Upper lobe of left lung (tissue), 6 donors: ENCODE measurements at places on chromosomes 1 and 21. TPM values are rescaled to one million over a fixed set of nuclear protein-coding genes. Genes with fewer than 3 reads are reported as not detected.

HTR6 gene
- total RNA-seq, result not detected

- H3K36me3 ChIP-seq, result no peaks in the 10 kb centered on the region
- H3K4me3 ChIP-seq, result no peak overlapping the region
- no peaks in the 10 kb centered on the region for H3K4me1 ChIP-seq
- H3K27me3 ChIP-seq, result no peaks in the 10 kb centered on the region
Observed at GRCh38 chr1:31523769-31524168, 52.5 kb upstream of the TINAGL1 start.

ACTA1 gene
- total RNA-seq, result not detected

DNA sequence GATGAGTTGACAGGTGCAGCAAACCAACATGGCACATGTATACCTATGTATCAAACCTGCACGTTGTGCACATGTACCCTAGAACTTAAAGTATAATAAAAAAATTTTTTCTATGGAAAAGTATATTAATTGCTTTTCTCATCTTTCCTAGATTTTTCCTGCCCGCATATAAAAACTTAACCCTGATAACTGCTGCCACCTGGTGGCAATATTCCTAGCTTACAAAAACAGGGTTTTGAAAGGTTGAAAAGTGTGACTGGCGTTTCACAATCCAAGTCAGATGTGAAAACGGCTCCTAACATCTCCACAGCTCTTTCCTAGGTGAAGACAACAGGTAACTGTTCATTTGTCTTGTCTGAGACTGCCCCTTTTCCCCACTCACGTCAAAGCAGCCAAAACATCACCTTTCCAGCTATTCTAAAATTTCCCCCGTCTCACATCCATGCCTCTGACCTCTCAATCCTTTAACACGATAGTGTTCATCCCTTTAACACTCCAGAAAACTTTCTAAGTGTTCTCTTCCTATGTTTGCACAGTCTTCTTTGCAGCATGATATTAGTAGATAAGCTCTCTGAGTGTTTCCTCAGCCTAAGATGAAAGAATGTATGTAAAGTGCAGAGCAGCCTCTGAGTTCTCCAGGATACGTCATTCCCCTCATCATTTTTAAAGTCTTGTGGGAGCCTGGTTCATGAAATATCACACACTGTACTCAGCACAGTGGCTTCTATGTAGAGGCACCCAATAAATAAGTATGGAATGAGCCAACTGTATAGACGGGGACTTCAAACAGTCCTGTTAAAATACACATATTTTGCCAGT lies 27.5 kb downstream of the OVGP1 start:
- no peaks in the 10 kb centered on the region for H3K36me3 ChIP-seq
- H3K4me3 ChIP-seq, result no peak overlapping the region
- no peak for DNase-seq

DNA sequence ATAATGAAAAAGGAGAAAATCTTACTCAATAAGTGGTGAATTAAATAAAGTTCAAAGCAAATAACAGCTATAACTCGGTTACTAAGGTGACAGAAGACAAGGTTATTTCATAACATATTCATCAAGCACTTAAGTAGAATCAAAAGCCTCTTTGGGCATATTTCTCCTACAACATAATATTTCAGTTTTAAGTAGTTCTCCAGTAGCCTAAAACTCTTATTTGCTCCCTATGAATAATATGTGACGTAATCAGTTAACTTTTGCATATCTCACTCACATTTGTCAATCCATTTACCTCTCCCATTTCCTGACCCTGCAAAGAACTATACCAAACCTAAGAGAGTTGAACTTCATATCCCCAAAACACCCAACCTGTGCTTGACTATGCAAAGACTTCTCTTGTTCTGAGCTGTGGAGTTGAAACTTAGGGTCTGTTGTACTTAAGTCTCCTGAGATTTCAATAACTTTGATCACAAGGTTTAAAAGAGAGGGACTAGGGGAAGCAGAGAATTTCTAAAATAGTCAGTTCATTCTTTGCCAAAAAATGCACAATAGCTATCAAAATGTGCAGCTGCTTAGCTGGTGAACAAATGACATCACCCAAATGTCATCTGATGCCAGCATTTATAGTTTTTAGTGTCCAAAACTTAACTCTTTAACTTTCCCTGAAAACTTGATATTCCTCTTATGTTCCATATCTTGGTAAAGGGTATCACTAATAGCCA lies 37.2 kb downstream of the TTLL7 start:
- no peak overlapping the region for H3K4me3 ChIP-seq
- no peaks in the 10 kb centered on the region for H3K27me3 ChIP-seq
- H3K36me3 ChIP-seq, result no peaks in the 10 kb centered on the region
- H3K4me1 ChIP-seq, result peaks cover 12% of the 10 kb centered on the region
- DNase-seq, result no peak

- no peak overlapping the region for H3K27ac ChIP-seq
- no peaks in the 10 kb centered on the region for H3K36me3 ChIP-seq
- H3K4me1 ChIP-seq, result no peaks in the 10 kb centered on the region
- no peak overlapping the region for H3K4me3 ChIP-seq
- no peaks in the 10 kb centered on the region for H3K27me3 ChIP-seq
Observed at GRCh38 chr1:227910511-227911153, 37.1 kb downstream of the WNT9A start.

OR2T33 gene
- total RNA-seq, result not detected

GJB4 gene
- total RNA-seq, result not detected

- no peak overlapping the region for H3K27ac ChIP-seq
- peaks cover 73% of the 10 kb centered on the region for H3K4me1 ChIP-seq
- peaks cover 56% of the 10 kb centered on the region for H3K27me3 ChIP-seq
- no peaks in the 10 kb centered on the region for H3K36me3 ChIP-seq
Observed at GRCh38 chr1:197915260-197915861, 1.8 kb upstream of the LHX9 start.

GRCh38 chr1:234950598-234950997 lies 178.0 kb downstream of the TOMM20 start:
- peaks cover 15% of the 10 kb centered on the region for H3K4me1 ChIP-seq
- no peak overlapping the region for H3K27ac ChIP-seq
- no peak for DNase-seq
- H3K4me3 ChIP-seq, result no peak overlapping the region

GRCh38 chr21:38925923-38926322 lies 120.2 kb downstream of the ETS2 start:
- H3K4me3 ChIP-seq, result no peak overlapping the region
- H3K27ac ChIP-seq, result peak overlapping the region; percentile 46
- no peaks in the 10 kb centered on the region for H3K36me3 ChIP-seq

COL6A2 gene
- total RNA-seq, result 105 TPM

DNA sequence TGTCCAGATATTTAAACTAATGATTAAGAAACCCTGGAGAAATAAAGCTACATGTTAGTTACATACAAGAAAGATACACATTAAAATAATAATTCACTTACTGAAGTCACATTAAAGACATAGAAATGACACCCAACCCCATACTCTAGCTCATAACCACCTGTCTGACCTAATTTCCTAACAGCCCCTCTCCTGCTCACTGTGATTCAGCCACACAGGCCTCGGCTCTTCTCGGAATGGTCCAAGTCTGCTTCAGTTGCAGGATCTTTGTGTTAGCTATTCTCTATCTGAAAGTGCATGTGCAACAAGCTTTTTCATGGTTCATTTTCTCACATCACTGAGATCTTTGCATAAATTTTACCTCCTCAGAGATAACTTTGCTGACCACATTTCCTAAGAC lies 209.8 kb downstream of the TM2D1 start:
- H3K4me3 ChIP-seq, result no peak overlapping the region
- H3K27ac ChIP-seq, result no peak overlapping the region
- no peaks in the 10 kb centered on the region for H3K4me1 ChIP-seq
- DNase-seq, result no peak
- H3K36me3 ChIP-seq, result no peaks in the 10 kb centered on the region

- H3K36me3 ChIP-seq, result no peaks in the 10 kb centered on the region
- H3K27ac ChIP-seq, result no peak overlapping the region
- no peaks in the 10 kb centered on the region for H3K27me3 ChIP-seq
Observed at GRCh38 chr1:66654643-66655042, 97.6 kb upstream of the DYNLT5 start.

KLHDC9 gene
- total RNA-seq, result not detected

RBM11 gene
- total RNA-seq, result 2.1 TPM

CD1E gene
- total RNA-seq, result 2.1 TPM

KRTAP19-1 gene
- total RNA-seq, result not detected

RNASEL gene
- 12.4 TPM for total RNA-seq

GRCh38 chr1:74780594-74780993 lies 47.6 kb downstream of the TYW3 start:
- no peaks in the 10 kb centered on the region for H3K27me3 ChIP-seq
- DNase-seq, result no peak
- no peak overlapping the region for H3K27ac ChIP-seq
- no peaks in the 10 kb centered on the region for H3K4me1 ChIP-seq
- H3K4me3 ChIP-seq, result no peak overlapping the region

GRCh38 chr1:23613191-23614031 lies 54.1 kb upstream of the ID3 start:
- H3K4me3 ChIP-seq, result no peak overlapping the region
- H3K36me3 ChIP-seq, result no peaks in the 10 kb centered on the region
- H3K27ac ChIP-seq, result no peak overlapping the region
- DNase-seq, result no peak
- no peaks in the 10 kb centered on the region for H3K4me1 ChIP-seq

- no peaks in the 10 kb centered on the region for H3K27me3 ChIP-seq
- H3K36me3 ChIP-seq, result no peaks in the 10 kb centered on the region
- H3K27ac ChIP-seq, result no peak overlapping the region
- no peaks in the 10 kb centered on the region for H3K4me1 ChIP-seq
Observed at GRCh38 chr1:5709461-5709975, 282.7 kb downstream of the NPHP4 start.

GPX7 gene
- total RNA-seq, result 9.6 TPM

- H3K27me3 ChIP-seq, result no peaks in the 10 kb centered on the region
- no peak for DNase-seq
- H3K27ac ChIP-seq, result no peak overlapping the region
- H3K4me1 ChIP-seq, result no peaks in the 10 kb centered on the region
Observed at GRCh38 chr1:226233806-226234205, 10.3 kb downstream of the MIXL1 start.
